ENCODE measurements at places on chromosomes 1 and 21. TPM values are rescaled to one million over a fixed set of nuclear protein-coding genes. Genes with fewer than 3 reads are reported as not detected.

FALEC gene
- total RNA-seq = 0.79 TPM

DNA sequence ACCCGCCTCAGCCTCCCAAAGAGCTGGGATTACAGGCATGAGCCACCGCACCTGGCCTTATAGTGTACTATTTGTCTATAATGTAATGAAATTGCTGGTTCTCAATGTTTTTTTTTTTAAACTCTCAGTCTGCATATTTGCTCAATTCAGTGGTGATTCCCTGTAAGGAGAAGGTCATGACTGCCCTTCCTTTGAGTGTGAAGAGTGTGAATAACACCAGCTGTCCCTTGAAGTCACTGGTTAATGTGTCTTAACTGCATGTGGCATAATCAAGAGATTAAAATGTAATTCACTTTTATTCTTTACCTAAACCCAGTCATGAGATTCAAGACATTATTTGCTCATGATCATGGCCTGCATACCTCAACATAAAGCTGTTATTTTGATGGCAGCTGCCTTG lies 30.5 kb downstream of the MTF2 start:
- no peak for DNase-seq
- peaks cover 38% of the 10 kb centered on the region for H3K4me1 ChIP-seq
- H3K4me3 ChIP-seq = no peak overlapping the region
- peak overlapping the region; percentile 89 for H3K27ac ChIP-seq
- H3K27me3 ChIP-seq = no peaks in the 10 kb centered on the region

DNA sequence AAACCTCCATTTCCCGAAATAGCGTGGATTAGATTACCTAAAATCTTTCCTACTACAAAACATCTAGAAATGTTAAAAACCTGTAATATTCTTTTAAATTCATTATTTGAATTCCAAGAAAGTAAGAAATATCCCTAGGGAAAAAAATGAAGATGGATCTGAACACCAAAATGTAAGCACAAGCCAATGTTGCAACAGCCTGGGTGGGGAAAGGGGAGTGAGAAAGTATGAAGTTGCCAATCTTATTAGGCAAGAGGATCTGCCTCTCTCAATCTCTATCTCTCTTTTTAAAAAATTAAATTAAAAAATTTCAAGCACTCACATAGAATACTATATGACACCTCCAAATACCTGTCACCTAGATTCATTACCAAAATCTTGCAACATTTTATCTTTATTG lies 74.9 kb upstream of the IRF2BP2 start:
- peaks cover 8% of the 10 kb centered on the region for H3K36me3 ChIP-seq
- H3K4me1 ChIP-seq = no peaks in the 10 kb centered on the region
- no peaks in the 10 kb centered on the region for H3K27me3 ChIP-seq
- DNase-seq = no peak
- H3K4me3 ChIP-seq = no peak overlapping the region

GRCh38 chr21:42716074-42716473 lies 62.7 kb downstream of the PDE9A start:
- no peaks in the 10 kb centered on the region for H3K36me3 ChIP-seq
- DNase-seq = no peak
- H3K27me3 ChIP-seq = no peaks in the 10 kb centered on the region

GRCh38 chr1:179591592-179592580 lies at the start of gene TDRD5:
TSS of gene TDRD5 (plus strand) at chr1:179591832. CDS start at chr1:179592616, 784 bp downstream.
- no peak within 1 kb of the TSS for H3K4me3 ChIP-seq
- H3K36me3 ChIP-seq = no peaks in the 10 kb centered on the region
- no peak within 1 kb of the TSS for H3K27ac ChIP-seq
- H3K27me3 ChIP-seq = peaks cover 41% of the 10 kb centered on the region

DNA sequence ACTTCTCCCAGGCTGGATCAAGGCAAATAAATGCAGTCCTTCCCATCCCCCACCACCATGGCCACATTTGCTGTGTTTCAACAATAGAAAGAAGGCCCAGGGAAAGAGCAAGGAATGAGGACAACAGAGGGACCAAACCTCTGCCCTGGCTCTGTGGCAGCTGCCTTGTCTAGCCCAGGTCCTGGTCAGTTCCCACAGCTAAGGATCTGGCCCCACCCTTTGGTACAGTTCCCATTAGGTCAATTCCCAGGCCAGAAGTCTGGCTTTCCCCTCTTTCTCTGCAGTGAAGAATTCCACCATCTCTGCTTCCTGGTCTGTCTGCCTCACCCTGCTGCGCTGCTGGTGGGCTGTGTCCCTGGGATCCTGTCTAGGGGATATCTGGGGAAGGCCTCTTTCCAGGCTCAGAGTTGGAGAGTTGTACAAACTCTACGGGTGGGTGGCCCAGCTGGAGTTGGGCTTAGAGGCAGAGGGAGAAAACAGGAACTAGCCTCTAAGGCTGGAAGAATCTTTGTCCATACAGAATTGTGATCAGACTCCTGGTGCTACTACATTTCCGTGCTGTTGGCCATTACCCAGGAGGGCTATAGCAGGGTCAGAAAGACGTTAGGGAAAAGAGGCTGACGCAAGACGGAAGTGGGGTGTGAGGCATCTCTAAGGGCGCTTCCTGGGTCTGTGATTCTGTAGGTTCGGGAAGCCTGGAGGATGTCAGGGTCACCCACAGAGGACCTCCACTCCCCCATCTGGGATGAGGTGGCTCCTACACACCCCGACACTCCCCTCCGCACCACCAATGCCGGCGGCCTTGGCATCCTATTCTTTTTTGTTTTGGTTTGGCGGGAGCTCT lies 953 bp upstream of the NDUFS2 start:
- H3K27me3 ChIP-seq = no peaks in the 10 kb centered on the region
- peaks cover 57% of the 10 kb centered on the region for H3K4me1 ChIP-seq
- H3K36me3 ChIP-seq = peaks cover 10% of the 10 kb centered on the region
- H3K4me3 ChIP-seq = peak overlapping the region; percentile 87

DNA sequence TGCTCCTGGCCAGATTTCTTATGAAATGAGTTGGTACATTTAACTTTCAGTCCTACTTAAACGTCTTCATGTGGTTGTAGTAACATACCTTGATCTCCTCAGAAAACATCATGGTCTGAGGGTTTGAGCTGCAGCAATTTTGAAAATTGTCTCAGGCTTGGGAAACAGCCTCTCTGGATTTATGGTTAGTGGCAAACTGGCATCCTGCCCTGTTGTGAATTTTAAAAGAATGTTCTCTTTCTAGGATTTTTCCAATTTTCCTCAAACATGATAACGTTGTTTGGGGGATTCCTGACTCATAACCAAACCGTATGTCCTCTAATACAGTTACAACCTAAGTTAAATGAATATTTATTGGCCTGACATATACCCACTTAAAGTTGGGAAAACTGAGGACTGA lies 624.4 kb downstream of the LMO4 start:
- no peak overlapping the region for H3K4me3 ChIP-seq
- no peak overlapping the region for H3K27ac ChIP-seq
- no peak for DNase-seq
- H3K4me1 ChIP-seq = peaks cover 5% of the 10 kb centered on the region

GRCh38 chr1:90201467-90202358 lies 206.8 kb downstream of the ZNF326 start:
- no peaks in the 10 kb centered on the region for H3K4me1 ChIP-seq
- no peak overlapping the region for H3K27ac ChIP-seq
- H3K27me3 ChIP-seq = no peaks in the 10 kb centered on the region

DNA sequence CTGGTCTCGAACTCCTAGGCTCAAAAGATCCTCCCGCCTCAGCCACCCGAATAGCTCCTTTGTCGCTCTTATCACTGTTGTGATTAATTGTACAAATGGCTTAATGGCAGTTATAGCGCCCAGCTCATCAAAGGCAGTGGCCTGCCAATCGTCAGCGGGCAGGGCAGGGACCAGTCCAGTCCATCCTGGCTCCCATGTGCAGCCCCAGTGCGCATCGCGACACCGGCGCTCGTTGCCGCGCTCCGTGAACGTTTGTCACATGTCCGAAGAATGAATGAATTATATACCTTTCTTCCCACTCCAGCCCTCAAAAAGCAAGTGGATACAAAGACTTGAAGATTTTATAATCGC lies 18.4 kb downstream of the MTX1 start:
- H3K27me3 ChIP-seq = no peaks in the 10 kb centered on the region
- peak overlapping the region; percentile 76 for H3K27ac ChIP-seq

- no peak for DNase-seq
- H3K27me3 ChIP-seq = no peaks in the 10 kb centered on the region
- peak overlapping the region; percentile 83 for H3K27ac ChIP-seq
- no peaks in the 10 kb centered on the region for H3K36me3 ChIP-seq
- peak overlapping the region; percentile 25 for H3K4me3 ChIP-seq
Measured at GRCh38 chr1:10511494-10511885, 36.7 kb downstream of the PEX14 start.
